Hypothalamus (tissue), 51 donors: ENCODE measurements at places on chromosomes 4 and X.

DNA sequence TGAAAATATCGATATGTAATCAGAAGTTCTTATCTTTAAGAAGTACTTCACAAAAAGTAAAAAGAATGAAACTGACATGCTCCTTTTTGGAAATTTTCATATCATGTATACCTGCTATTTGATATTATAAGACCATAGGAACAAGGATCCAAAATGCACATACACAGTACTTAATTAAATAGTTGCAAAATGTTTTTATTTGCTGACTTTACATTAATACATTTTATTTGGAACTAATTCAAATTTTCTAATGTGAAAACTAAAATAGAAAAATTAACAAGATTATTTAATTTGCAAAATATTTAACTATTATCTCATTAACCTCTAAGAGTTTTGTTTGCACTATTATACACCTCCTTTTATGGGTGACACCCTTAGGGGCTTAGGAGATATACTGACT, 155.0 kb downstream of the TRAM1L1 start:
- no peak for DNase-seq

DNA sequence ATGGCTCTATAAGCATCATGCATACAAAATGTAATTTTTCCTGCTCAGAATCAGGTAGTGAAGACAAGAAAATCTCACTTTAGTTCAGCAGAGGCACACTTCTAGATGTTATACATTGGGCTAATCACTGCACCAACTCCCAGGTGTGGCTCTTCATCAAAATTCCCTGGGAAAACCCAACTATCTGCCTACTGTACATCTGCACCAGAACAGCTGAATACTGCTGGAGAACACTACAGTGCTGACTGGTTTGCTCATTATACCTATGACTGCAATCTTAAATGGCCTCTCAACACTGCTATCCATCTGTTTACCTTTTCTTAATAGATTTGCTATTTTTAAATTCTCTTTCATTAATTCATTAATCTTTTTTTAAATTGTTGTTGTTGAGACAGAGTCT, 92.0 kb downstream of the UGT8 start:
- no peak for DNase-seq

GRCh38 chr4:140952717-140953116, 180.6 kb downstream of the RNF150 start:
- no peak for DNase-seq

DNA sequence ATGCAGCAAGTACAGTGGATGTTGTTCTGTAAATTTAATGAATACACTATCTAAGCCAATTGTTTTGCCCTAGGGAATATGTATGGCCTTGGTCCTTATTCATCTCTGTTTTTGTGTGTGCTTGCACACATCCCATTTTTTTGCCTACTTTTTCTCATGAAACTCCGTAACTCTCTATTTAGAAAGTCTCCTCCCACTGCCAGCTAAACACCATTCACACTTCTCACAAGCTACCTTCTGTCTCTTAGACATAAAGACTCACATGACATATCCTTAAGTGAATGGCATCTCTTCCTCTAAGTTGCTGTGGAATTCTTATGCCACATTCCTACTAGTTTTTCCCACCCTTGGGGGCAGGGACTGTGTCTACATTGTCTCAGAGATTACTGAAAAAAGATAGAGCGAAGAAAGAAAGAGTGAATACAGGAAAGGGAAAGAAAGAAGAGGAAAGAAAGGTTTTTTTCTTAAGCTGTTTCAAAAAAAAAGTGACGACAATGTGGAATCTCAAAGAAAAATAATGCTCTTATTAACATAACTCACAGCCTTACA, 117.5 kb downstream of the ATG4A start:
- no peak for DNase-seq

- no peak for DNase-seq
Observed at GRCh38 chr4:127560755-127561154, 72.0 kb upstream of the INTU start.

- no peak for DNase-seq
Observed at GRCh38 chr4:116480546-116480945, 604.8 kb downstream of the TRAM1L1 start.

DNA sequence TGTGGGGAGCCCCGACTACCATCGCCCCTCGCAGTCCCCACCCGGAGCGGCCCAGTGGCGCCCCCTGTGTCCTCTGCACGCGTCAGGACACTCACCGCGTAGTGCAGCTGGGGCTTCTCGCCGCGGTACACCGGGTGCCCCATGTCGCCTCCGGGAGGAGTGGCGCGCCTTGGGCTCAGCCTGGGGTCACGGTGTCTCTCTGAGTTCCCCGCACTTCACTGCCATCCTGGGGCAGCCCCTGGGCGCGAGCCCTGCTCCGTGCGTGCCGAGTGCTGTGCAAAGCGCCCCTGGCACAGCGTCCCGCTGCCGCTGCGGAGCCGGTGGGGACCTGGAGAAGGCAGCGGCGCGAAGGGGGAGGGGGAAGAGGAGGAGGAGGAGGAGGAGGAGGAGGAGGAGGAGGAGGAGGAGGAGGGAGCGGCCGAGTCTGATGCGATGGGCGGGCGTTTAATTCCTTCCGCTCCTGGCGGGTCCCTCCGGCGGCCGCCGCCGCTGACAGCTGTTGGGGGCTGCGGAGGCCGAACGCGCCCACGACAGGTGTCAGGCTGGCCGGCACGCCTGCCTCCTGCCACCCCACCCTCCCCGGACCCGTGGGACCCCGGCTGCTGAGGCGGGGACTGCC, 134.3 kb downstream of the AMELX start:
- DNase-seq = no peak

GRCh38 chrX:28491941-28492340, 95.3 kb upstream of the IL1RAPL1 start:
- DNase-seq = no peak

DNA sequence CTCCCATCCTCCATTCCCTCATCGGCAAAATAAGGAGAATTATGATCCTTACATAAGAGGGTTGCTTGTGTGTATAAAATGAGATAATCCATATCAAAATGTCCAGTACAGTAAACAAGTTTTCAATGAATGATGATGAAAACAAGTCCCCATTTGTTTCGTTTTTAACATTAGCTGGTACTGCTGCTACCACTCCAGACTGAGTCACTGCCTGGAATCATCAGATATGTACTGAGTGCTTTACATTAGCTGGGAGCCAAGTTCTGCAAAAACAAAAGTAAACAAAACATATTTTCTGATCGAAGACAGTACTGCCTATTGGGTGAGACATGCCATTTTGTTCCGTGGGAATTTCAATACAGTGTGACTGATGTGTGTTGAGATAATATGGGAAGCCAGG, 123.2 kb upstream of the IGFBP7 start:
- DNase-seq = no peak

DNA sequence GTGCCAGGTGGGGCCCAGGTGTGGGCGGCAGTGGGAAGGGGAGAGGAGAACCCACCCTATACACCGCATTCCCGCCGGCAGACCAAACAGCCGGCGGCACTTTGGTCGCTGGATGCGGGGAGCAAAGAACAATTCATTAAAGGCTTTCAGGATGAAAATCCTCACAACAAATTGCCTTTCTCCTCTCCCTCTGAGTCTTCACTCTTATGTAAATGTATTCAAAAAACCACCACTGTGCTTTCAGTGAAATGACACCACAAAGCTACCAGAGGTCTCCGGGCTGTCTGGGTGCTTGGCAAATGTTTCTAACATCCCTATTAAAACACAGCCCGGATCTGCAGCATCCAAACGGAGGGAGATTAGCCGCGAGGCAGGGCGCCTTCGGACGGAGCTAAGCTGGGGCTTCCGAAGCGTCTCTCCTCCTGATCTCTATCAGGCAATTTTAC, 171.8 kb upstream of the TBL1X start:
- no peak for DNase-seq

DNA sequence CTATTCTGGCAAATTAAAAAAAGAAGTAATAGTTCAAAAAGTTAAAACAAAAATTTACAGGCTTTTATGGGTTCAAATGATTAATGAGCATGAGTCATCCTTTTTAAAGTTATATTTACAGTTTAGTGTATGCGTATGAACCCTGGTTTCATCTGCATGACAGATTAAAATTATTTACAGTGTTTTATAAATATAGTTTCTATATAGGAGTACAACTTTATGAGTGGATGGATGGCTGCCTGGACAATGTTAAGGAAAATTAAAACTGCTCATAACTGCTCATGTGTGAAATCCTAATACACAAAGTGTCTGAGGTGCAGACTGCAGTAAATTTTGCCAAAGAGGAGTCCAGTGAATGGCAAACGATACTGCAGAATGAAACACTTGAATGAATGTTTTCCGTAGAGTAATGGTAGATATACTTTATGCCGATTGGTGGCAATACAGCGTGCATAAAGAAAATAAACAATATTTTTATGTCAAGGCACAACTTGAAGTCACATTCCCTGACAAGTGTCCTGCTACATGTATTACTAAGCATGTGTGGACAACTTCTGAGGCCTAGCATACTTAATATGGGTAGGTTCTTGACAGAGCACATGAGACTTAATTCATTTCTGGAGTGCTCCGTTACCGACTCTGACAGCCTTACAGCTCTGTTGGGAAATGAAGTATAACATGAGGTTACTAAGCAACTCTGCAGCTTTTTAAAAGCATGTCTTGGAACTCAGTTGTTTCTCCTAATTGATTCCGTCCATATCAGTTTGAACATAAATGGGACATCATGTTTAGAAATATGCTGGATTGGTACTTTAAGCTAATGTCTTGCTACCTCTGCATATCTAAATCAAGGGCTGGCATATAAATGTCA, 985.6 kb upstream of the PCDH7 start:
- DNase-seq = no peak

DNA sequence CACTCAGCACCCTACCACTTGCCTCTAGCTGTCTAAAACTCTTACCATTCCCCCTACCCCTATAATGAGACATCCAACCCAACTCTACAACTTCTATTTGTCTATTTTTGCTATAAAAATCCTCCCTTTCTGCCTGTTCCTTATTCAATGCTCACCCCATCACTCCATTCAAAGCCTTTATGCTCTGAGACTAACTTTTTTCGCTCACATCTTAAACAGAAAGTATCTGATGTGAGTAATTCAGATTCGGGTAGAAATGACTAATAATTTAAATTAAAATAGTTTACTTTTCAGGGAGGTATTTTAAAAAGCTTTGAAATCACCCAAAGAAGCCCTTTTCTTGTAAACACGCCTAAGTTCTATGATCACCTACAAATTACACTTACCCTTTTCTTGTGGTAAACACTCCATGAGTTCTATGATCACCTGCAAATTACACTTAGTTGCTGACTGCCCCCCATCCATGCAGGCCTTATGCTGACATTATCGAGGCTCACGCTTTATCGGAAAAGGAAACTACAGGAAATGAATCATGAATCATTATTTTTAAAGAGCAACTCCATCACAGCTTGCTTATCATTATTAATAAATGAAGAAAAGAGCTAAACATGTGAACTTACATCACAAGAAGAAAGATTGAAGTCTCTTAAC, 168.7 kb upstream of the PPP1R2C start:
- no peak for DNase-seq

GRCh38 chr4:178414881-178415446, 972.7 kb upstream of the AGA start:
- DNase-seq = no peak

DNA sequence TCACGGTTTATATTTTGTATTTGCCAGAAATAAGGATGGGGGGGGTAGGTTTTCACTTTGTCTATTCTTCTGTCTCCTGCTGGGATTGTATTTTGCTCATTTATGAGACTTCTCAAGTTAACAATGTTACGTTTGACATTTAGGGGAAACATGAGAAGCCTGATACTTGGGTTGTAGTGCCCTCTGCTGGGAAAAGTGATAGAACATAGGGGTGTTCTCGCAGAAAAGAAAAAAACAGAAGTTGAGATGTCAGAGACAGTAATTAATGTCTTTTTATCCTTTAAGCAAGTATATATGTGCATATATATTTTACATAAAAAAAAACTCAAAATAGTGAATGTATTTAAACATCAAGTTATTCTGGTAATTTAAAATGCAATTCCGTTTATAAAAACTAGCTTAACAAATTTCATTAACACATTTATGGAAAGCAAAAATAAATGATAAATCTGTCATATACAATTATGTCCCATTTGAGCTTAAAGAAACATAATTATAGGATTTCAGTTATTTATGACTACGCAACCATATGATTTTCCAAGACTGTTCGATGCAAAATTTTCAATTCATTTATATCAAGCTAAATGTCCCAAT, 46.0 kb upstream of the TMPRSS11F start:
- DNase-seq = no peak

GRCh38 chrX:20432048-20432447, 165.3 kb upstream of the RPS6KA3 start:
- DNase-seq = no peak

DNA sequence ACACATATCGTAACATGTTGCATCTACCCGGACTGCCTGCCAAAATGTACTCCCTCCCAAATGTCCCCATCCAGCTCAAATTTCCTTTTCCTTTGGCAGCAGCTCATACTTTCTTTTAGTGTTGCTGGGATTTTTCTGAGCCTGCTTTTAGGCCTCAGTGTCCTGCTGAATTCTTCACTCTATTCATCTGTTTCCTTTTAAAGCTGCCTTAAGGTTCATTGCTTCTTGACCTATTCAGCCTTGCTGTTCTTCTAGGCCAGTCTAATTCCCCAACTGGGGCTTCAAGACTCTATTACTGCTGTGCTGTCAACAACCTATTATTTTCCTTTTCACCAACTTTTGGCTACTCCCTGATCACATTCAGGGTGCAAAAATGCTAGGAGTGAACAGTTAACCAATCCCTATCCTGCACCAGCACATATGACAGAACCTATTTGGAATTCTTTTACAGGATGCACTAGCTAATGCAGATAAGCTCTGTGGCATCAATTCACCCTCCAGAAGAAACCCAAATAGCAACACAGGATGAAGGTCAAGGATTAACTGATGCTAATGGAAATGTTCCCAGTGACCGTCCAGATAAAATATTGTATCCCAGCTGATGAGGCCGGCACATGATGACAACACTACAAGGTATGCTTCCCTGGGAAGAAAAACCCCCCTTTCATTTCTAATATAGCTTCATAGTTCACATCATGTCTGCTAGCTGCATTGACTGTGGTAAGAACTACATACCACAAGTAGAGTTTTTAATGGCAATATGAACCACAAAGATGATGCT, 114.7 kb upstream of the TTC29 start:
- no peak for DNase-seq

- no peak for DNase-seq
Observed at GRCh38 chr4:88745581-88746163, 48.0 kb upstream of the NAP1L5 start.

GRCh38 chrX:43500246-43500645, 155.9 kb upstream of the MAOA start:
- no peak for DNase-seq

- DNase-seq = no peak
Observed at GRCh38 chrX:134908356-134908755, 82.4 kb upstream of the SMIM10 start.

- no peak for DNase-seq
Observed at GRCh38 chr4:184171011-184171410, 46.7 kb downstream of the ENPP6 start.
